Esophagus squamous epithelium (tissue), 5 donors: ENCODE measurements at places on chromosomes 1 and 21.

DNA sequence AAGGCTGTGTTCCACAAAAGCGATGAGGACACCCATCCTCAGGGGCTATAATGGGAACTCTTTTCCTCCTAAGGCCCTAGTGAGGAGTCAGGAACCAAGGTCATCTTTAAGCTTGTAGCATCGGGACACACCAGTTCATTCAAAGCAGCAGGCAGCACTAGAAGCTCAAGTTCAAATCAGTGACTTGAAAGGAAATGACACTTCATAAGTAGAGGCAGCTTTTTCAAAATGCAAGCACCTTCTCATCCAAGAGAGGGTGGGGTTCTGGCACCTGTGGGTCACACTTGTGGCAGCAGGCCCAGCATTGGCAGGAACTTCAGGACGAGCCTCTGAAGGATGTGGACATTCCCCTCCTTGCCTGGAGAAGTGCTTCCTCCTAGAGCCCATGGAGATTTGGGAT is 496.3 kb downstream of the KIF26B start:
- DNase-seq, result no peak

DNA sequence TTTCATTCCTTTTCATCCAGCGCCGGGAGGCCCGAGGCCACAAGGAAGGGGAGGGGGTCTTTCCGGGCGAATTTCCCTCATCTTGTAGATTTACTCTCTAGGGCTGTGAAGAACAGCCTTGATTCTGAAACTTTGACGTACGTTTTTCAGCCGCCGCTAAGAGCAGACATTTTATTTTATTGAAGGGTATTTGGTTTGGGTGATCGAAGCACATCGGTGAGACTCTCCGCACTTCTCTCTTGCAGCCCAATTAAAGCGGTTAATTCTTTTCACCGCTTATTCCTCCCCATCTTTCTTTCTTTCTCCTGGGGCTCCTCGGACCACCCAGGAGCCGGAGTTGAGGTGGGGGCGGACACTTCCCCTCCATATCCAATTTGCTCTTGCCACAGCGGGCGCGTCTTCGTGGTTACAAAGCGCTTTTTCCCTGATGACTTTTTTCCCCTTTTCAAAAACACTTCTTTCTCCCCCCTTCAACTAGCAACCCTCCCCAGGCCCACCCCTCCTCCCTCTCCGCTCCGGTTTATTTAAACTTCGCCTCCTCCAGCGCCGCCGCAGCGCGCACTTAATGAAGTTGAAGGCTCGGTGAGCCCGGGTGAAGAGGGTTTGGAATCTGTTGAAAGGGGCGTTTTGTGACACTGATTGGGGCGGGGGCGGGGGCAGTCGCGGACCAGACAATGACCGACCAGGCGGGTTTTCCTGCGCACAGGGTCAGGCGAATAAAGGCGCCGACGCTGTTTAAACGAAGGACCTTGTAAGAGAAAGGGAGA is 5.9 kb downstream of the FOXD2 start:
- DNase-seq, result no peak

DNA sequence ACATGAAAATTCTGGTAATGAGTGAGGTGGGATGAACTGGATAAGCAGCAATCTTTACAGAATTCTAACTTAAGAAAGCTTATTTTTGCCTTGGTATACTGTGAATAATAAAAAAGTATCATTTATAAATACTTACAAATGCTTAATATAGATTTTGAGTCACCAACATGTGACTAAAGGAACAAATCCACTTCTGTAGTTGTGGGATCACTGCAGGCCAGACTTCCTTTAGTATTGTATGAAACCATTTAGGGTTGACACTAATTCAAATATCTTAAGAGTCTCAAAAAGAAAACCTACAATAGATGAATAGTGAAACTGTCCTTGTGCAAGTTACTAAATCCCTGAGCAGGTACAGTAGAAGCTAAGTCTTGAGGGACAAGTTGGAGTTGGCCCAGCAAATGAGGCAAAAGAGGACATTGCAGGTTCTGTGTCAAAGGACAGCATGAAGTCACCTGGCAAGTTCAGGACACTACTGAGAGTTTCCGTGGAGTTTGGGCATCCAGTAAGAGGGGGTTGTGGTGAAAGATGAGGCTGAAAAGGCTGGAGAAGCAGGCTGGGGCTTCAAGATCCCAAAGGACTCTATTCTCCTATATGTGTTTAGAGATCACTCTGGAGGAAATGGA is 5.9 kb upstream of the THEM4 start:
- no peak for DNase-seq

DNA sequence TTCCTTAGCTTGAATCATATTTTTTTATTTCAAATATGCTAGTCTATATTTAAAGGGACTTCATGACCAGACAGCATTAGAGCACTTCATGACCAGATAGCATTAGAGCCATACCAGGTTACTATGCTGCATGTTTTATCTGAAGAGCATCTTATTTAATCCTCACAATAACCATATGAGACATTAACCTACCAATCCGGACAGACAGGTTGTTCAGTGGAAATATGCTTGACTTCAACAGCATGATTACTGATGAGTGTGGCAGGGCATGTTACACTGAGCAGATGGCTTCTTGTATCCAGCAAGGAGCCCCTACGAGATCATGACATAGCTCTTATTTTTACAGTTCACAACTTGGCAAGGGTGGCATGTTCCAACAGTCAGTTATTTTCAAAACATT is 85.0 kb upstream of the KCTD3 start:
- no peak for DNase-seq

DNA sequence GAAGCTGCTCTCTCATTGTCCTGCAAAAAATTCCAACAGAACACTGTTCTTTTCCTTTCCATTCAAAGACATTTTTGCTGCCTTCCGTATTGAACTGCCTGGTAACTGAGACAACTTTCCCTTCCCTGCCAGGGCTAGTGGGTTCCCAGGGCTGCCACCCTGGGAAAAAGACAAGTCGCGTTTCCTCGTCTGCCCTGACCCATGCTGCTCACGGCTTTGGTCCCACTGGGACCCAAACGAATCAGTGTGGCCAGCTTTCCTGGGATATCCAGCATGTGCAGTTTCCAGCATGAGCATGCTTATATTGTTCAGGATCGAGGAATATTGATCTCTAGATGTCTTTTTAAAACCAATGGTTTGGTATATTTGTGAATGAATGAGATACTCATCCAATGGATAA is 18.2 kb downstream of the SOX13 start:
- no peak for DNase-seq

GRCh38 chr1:221567859-221568507 is 173.9 kb downstream of the DUSP10 start:
- no peak for DNase-seq

DNA sequence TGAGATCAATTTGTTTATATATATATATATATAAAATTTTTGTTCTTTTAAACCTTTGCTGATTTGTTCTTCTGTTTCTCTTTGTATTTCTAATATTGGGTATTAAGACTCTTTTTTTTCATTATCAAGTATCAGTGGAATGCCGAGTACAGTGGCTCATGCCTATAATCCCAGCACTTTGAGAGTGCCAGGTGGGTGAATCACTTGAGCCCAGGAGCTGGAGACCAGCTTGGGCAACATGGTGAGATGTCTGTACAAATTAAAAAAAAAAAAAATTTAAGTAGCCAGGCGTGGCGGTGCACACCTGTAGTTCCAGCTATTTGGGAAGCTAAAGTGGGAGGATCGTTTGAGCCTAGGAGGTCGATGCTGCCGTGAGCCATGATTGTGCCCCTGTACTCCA is 67.1 kb downstream of the MAST2 start:
- no peak for DNase-seq

DNA sequence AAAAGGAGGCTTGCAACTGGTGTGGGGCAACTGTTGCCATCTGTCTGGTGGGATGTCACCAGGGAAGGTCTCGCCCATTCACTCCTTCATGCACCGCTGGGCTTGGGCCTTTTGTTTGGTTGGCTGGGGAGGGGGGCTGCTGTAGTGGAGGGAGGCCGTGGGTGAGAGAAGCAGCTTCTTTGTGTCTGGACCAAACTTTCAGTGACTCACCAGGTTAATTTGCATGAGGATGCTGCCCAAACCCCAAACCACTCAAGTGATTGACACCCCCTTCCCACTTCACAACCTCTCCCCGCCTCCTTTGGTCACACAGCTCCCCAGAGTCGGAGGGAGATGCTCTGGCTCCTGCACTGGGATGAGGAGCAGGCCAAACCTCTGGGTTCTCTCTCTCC is 19.7 kb downstream of the BTG2 start:
- DNase-seq, result no peak

DNA sequence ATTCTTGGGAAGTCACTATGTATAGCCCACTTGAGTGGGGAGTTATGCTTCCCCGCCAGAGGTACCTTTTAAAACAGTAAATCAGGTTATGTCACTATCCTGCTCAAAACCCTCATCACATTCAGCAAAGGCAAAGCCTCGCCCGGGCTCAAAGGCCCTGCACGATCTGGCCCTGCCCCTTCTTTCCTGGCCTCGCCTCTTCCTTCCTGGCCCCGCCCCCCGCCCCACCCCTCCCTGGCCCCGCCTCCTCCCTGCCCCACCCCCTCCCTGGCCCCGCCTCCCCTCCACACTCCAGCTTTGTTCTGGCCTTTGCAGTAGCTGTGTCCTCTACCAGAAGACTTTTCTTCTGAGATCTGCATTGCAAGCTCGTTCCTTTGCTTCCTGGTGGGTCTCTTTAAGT is 6.6 kb downstream of the LDLRAD2 start:
- no peak for DNase-seq

GRCh38 chr1:113166473-113166872 is 93.5 kb downstream of the LRIG2 start:
- no peak for DNase-seq

DNA sequence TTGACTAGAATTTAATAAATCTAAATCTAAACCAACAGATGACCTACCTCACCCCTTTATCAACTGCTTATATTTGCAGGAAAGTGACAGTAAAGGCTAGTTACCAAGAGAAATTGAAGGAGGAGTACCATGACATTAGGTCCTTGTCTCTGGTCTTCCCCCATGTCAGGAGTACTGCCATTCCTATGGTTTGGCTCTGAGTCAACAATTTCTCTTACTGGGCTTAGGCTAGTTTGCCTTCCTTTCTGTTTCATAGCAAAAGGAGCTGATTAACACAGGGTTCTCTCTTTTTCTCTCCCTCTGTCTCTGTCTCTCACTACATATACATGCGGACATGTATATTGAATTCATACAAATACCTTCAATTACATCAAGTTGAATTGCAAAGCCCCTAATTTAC is 579.9 kb downstream of the DPYD start:
- DNase-seq, result no peak

DNA sequence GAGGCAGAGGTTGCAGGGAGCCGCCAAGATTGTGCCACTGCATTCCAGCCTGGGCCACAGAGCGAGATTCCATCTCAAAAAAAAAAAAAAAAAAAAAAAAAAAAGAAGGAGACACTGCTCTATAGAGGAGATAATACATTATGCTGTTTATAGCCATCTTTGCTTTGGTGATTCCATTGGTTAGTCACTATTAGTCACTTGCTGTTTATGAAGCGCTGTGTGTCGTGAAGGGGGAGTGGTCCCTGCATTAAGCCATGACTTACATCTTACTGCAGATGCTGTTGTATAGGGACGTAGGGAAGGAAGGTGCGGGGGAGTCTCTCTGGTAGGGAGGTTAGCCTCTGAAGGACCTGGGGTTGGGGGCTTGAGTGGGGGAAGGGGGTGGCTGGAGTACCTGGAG is 48.3 kb downstream of the HUNK start:
- DNase-seq, result no peak

DNA sequence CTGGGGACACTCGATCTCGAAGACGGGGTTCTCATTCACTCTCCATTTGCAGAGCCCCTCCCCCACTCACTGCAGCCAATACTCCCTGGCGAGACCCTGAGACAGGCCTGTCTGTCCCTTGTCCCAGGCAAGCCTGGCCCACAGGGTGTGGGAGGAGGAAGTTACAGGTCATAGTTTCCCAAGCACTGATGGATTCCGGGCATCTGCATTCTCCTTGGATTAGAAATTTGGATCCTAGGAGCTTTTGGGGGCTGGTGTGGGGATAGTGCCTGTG is 11.3 kb downstream of the WNT3A start:
- no peak for DNase-seq

DNA sequence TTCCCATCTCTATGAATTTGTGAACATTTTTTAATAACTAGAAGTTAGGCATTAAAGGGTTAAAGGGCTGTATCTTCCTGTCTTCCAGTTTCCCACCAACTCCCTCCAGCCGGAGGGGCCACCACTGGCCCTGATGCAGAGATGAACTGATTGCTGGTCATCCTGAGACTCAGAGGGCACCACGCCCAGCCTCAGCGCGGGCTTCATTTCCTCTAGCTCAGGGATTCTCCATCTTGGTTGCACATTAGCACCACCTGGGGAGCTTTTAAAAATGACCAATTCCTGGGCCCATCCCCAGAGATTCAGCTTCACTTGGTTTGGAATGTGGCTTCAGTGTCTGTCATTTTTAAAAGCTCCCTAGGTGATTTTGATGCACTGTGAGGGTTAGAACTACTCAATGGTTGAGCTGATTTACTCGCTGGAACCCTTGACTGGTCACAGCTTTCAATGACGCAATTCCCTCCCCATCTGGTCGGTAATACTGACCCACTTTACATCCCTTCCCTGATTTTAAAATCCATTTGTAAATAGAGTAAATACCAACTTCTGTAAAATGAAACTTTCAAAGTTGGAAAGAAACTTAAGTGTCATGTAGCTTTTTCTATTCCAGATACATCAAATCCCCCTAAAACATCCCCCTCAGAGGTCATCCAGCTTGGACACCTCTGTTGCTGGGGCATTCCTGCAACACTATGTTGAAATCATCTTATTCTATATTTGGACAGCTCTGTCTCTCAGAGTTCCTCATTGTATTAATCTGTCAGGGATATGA is 5.1 kb downstream of the NAV1 start:
- DNase-seq, result no peak

DNA sequence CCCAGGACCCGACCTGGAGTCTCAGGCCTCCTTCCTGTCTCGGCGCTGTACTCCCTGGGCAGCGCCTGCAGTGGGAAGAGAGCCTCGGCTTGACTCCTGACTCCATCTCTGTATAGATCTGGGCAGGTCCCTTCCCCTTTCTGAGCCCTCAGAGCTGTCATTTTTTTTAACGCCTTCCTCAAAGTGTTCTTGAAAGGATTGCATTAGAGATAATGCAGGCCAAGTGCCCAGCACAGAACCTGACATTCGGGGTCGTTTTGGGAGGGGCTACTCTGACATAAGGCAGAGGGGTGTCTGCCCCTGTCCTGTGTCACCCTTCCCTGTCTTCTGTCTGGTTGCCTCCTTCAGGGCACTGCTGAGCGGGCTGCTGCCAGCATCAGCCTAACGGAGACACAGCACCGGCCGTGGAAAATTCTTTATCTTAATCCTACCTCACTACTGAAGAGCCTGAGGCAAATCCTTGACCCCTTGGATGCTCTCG is 271.6 kb downstream of the TRABD2B start:
- DNase-seq, result no peak
